ENCODE measurements at places on chromosomes 2 and 18. TPM values are rescaled to one million over a fixed set of nuclear protein-coding genes. Genes with fewer than 3 reads are reported as not detected.

Gene SLC11A1
- polyA plus RNA-seq: 0.03 TPM

GRCh38 chr2:69020496-69021426 is 7.8 kb downstream of the ANTXR1 start:
- DNase-seq: no peak
- H3K27me3 ChIP-seq: peaks cover 6% of the 10 kb centered on the region
- no peaks in the 10 kb centered on the region for H3K36me3 ChIP-seq
- no peak overlapping the region for H3K4me3 ChIP-seq
- no peak overlapping the region for H3K27ac ChIP-seq

- H3K27me3 ChIP-seq: no peaks in the 10 kb centered on the region
- no peak overlapping the region for H3K4me3 ChIP-seq
- DNase-seq: no peak
- no peak overlapping the region for H3K27ac ChIP-seq
These were observed 693.3 kb downstream of the MBD2 start for GRCh38 chr18:53531187-53531586.

DNA sequence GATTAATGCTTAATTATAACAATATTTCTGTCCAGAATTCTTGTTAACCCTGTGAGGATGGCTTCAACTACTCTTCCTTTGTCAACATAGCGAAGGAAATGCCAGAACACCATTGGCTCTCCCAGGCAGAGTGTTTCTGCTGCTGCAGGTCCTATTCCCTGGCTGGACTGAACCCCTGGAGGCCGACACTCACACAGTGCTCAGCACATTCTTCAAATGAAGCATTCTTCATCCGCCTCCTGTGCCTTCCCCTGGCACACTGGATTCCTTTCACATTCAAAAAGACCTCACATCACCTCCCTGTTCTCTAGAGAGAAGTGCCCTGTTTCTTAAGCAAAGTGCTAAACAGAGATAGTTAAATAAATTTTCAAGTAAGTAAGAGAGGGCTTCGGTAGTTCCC is 187.3 kb upstream of the MSH6 start:
- no peak for DNase-seq
- H3K27ac ChIP-seq: no peak overlapping the region
- H3K4me3 ChIP-seq: no peak overlapping the region
- H3K4me1 ChIP-seq: no peaks in the 10 kb centered on the region
- H3K27me3 ChIP-seq: peaks cover 3% of the 10 kb centered on the region

DNA sequence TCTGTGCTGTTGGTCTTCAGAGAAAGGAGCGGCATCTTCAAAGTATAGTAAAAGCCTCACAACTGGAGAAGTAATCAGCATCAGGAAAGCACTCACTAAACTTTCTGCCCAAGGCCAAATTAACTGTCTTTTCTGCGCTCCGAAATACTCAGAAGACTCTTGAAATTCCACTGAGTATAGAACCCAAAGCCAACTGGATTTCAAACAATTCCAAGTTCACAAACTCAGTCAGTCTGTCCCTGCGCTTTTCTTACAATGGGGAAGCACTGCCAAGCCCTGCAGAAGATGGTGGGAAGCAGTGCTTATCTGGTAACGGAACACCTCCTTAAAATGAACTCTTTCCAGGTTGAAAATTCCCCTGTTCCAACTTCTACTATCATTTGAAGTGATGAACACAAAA is 193.5 kb downstream of the NCKAP5 start:
- H3K4me1 ChIP-seq: no peaks in the 10 kb centered on the region
- no peaks in the 10 kb centered on the region for H3K27me3 ChIP-seq
- no peak overlapping the region for H3K4me3 ChIP-seq
- no peaks in the 10 kb centered on the region for H3K36me3 ChIP-seq
- H3K27ac ChIP-seq: no peak overlapping the region

DNA sequence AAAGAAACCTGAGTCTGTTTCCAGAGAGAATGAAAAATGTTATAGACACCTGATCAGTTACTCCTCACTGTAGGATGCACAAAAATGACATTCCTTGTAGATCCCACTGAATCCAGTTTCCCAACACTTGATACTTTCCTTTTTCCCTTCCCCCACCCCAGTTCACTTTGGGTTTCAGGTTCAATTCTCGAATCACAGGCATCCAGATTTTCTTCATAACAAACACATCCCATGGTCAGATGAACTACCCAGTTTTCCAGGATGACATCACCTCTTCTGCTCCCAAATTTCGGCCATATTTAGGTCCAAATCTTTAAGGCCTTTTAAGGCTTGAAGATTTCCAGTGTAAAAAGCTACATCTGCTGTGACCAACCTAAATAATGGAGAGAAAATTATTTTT is 51.5 kb downstream of the UGP2 start:
- H3K27me3 ChIP-seq: no peaks in the 10 kb centered on the region
- no peak overlapping the region for H3K4me3 ChIP-seq
- no peak overlapping the region for H3K27ac ChIP-seq
- peaks cover 16% of the 10 kb centered on the region for H3K36me3 ChIP-seq
- no peak for DNase-seq
- no peaks in the 10 kb centered on the region for H3K4me1 ChIP-seq

DNA sequence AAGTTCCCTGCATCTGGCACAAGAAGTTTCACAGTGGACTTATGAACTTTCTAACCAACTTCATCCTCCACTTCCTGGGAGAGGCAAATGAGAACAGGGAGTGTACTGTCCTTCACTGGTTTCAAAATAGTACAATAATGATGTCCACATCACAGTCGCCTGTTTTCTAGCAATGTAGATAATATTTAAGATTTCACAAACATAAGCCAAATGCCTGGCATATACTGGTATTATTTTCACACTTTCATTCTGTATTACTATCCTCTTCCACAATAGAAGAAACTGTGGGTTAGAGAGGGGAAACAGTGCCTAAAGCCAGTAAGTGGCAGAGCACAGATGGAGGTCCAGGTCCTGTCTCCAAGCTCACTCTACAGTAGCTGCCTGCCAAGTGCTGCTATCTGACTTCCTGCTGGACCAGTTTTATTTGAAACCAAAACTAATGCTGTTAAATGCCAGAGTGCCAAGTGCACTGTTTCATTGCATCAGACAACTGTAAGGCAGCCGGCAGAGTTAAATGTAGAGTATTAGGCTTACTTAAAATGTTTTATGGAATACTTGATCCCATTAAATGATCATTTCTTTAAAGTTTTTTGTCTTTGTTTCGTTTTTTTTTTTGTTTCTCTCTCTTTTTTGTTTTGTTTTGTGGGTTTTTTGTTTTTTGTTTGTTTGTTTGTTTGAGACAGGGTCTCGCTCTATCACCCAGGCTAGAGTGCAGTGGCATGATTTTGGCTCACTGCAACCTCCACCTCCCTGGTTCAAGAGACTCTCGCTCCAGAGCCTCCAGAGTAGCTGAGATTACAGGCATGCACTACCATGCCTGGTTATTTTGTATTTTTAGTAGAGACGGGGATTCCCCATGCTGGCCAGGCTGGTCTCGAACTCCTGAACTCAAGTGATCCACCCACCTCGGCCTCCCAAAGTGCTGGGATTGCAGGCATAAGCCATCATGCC is 15.1 kb downstream of the COBLL1 start:
- H3K27ac ChIP-seq: no peak overlapping the region
- no peak overlapping the region for H3K4me3 ChIP-seq
- H3K27me3 ChIP-seq: no peaks in the 10 kb centered on the region
- peak; percentile 66 for DNase-seq
- no peaks in the 10 kb centered on the region for H3K36me3 ChIP-seq

GRCh38 chr2:30310955-30311354 is 79.6 kb downstream of the LBH start:
- H3K27me3 ChIP-seq: no peaks in the 10 kb centered on the region
- H3K36me3 ChIP-seq: no peaks in the 10 kb centered on the region
- no peak overlapping the region for H3K27ac ChIP-seq
- no peaks in the 10 kb centered on the region for H3K4me1 ChIP-seq
- no peak for DNase-seq

GRCh38 chr2:219570194-219570923 is 980 bp downstream of the OBSL1 start:
- DNase-seq: peak; percentile 36
- H3K4me3 ChIP-seq: peak overlapping the region; percentile 36
- H3K27ac ChIP-seq: no peak overlapping the region
- H3K27me3 ChIP-seq: peaks cover 25% of the 10 kb centered on the region
- H3K4me1 ChIP-seq: no peaks in the 10 kb centered on the region
